Stimulated activated CD4-positive, alpha-beta T cell treated with anti-CD3 and anti-CD28 coated beads, Interleukin-4, amount 100 ng/mL, for 1 hour (primary cell): ENCODE measurements at places on chromosomes 12 and 14.

- DNase-seq = no peak
Observed at GRCh38 chr12:65778258-65779090, 45.8 kb upstream of the HMGA2 start.

DNA sequence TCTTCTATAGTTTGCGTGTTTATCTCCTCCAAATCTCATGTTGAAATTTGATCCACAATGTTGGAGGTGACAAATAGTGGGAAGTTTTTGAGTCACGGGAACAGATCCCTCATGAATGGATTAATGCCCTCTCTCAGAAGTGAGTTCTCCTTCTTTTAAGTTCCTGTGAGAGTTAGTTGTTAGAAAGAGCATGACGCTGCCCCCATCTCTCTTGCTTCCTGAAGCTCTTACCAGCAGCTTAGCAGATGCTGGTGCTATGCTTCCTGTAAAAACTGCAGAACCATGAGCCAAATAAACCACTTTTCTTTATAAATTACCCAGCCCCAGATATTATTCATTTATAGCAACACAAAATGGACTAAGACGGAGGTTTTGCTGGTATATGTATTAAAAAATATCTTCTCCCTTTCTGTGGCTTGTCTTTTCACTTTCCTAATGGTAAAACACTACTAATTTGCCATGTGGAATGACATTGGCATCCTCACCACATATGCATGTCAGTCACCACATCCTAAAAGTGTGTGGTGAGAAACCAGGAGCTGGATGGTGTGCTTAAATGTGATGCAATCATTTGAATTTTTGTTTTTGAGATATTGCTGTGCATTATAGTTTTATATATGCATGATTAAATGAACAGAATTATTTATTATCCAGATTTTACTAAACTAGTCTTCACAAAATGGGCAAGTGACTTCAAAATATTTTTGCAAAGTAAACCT is 449.3 kb downstream of the ADAMTS20 start:
- DNase-seq = no peak

GRCh38 chr12:117874842-117875434 is 93.9 kb downstream of the KSR2 start:
- peak; percentile 70 for DNase-seq

DNA sequence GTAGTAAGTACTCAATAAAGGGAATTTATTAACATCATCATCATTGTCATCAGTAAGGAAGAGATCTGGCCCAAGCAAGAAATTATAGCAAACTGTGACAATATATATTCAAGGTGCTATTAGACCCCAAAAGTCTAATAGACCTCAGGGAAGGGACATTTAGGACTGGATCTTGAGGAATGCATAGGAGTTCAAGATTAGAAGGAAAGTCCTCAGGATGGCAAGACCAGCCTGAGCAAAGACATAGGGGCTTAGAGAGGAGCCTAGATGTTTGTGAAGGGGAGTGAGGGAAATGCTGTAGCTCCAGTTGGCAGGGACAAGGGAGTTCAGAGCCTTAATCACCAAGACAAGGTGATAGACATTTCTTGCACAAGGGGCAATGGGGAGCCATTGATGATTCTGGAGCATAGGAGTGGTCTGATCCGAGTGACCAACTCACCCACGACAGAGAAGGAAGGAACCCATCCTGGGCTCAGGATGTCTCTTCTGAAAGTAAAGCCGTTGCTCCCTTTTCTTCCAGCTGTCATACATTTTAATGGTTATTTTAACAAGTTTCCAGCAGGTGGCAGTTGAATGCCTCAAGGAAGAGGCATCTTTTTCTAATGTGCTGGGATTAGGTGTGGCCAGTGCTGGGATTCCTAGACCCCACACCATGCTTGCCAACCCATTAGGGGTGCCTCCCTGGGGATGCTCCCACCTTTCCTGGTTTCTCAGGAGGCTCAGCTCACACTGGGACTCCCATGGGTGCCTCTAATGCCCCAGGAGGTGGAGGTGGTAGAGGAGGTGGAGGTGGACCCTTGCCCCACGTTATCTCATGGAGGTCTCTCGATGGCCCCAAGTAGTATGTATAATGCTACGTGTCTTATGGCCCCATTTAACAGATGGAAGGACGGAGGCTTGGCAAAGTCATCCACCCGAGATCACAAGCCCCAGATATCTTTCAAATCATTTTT is 37.8 kb downstream of the PHETA1 start:
- no peak for DNase-seq

GRCh38 chr14:47744155-47744554 is 68.8 kb upstream of the MDGA2 start:
- no peak for DNase-seq

GRCh38 chr14:51929166-51929565 is 60.2 kb upstream of the RTRAF start:
- DNase-seq = no peak

DNA sequence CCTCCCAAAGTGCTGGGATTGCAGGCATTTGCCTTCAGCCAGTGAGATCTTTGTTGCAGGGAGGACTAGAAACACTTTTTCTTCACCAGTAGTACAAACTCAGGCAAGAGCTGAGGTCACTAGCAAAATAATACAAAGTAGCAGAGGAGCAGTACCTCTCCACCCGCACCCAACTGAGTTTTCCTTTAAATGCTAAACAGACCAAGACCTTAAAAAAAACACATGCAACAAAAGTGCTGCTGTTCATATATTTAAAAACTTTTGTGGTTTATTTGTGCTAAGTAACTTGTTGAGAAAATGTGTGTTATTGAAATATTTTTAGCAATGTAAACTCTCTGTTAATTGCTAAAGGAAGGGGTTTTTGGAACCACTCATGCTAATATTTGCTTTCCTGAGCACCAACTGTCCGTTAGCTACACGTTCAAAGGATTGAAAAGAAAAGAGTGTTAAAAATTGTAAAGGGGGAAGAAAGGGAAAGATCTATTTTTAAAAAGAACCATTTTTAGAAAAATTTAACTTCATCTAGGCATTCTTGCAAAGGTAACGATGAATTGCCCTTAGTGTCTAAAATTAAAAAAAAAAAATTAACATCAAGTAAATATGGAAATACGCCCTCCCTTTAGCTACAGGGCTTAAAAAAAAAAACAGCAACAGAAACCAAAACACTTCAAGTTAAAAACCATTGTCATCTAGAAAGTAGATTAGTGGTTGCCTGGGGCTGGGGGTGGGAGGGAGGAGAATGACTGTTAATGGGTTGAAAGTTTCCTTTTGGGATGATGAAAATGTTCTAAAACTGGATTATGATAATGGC is 114.0 kb upstream of the KRAS start:
- DNase-seq = peak; percentile 50

DNA sequence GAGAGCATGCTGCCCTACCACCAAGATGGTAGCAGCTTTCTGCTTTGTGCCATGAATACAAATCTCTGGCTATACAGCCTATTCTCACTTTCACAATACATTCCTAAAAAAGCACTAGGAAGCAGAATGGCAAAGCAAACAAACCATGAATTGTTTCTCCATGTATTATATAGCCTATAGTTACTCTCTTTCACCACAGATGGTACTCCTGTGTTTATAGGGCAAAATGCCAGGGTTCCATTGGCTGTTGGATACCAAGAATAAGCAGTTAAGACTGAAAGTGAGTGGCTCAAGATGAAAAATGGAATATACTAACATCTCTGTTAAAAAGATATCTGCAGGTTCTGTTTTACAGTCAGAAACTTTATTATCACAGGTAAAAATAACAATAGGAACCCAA is 11.1 kb downstream of the ARF3 start:
- DNase-seq = no peak

GRCh38 chr12:9273276-9273675 is 65.1 kb upstream of the PZP start:
- DNase-seq = no peak

GRCh38 chr14:74301594-74302151 is 1.1 kb downstream of the ABCD4 start:
- no peak for DNase-seq

GRCh38 chr14:69153873-69154270 is 953 bp upstream of the DCAF5 start:
- no peak for DNase-seq

- no peak for DNase-seq
Observed at GRCh38 chr12:83132360-83132759, 445.7 kb downstream of the TMTC2 start.

DNA sequence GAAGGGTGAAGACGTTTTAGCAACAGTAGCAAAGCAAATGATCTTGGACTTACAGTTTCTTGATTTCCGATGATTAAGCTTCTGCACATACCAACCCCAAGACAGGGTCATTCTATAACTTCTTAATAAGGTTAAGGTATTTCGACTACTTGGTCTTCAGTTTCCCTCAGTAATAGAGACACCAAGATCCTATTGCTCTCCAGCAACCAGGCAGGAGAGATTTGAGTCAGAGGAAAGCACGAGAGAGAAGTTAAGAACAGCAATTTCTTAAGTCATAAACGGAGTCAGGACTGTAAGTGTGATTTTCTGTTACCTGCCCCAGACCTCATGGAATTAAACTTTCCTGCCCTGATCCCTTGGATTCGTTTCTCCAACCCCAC is 215.6 kb downstream of the TTC8 start:
- DNase-seq = no peak

- DNase-seq = no peak
Observed at GRCh38 chr14:81681541-81681940, 147.9 kb upstream of the SEL1L start.

DNA sequence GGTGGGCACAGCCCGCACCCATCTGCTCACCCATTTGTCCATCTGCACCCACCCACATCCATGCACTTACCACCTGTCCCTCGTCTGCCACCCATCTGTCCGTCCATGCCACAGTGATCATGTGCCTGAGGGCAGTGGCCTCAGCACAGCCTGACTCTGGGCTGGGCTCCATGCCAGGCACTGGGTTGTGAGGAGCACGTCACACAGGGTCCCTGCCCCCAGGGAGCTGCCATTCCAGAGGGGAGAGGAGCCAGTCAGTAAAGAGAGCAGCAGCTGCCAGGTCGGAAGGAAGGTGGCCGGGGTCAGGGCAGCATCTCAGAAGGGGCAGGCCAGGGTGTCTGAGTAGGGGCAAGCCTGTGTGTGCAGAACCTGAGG is 43.6 kb downstream of the FBRSL1 start:
- no peak for DNase-seq

GRCh38 chr12:29902043-29902442 is 118.3 kb upstream of the TMTC1 start:
- no peak for DNase-seq

DNA sequence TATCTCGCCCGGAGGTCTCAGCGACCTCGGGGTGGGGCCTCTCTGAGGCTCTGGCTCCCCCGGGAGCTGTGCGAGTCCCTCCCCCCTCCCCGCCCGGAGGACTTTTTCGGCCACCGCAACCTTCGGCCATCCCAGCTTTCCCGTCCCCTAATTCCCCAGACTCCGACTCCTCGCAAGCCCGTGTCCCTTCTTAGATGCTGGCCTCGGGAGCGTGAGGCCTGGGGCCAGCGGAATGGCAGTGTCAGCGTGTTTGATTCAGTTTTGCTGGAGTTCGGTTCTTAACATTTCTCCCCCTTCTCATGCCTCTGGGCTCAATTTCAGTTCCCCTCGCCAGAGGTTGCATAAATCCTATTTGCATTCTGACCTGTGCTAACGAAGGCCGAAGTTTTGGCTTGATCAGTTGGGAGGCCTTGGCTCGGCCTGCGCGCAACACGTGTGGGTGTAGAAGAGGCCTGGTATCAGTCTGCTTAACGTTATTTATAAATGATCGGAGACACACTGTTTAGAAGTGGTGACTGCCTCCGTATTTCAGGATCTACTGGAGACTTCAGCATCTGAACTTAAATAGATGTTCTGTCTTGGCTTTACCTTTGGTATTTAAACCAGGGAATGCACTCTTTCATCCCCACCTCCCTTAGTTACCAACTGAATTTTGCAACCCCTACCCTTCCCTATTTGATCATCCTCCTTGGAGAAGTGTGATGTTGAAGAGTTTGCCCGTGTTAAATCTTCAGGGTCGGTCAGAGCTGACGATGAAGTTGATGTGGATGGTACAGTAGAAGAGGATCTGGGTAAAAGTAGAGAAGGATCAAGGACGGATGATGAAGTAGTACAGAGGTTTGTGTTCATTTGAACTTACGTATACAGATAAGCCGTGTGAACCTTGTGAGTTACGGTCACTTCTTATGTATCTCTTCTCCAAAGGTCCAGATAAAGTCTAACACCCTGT is 851 bp downstream of the HSP90B1 start:
- DNase-seq = peak; percentile 28

DNA sequence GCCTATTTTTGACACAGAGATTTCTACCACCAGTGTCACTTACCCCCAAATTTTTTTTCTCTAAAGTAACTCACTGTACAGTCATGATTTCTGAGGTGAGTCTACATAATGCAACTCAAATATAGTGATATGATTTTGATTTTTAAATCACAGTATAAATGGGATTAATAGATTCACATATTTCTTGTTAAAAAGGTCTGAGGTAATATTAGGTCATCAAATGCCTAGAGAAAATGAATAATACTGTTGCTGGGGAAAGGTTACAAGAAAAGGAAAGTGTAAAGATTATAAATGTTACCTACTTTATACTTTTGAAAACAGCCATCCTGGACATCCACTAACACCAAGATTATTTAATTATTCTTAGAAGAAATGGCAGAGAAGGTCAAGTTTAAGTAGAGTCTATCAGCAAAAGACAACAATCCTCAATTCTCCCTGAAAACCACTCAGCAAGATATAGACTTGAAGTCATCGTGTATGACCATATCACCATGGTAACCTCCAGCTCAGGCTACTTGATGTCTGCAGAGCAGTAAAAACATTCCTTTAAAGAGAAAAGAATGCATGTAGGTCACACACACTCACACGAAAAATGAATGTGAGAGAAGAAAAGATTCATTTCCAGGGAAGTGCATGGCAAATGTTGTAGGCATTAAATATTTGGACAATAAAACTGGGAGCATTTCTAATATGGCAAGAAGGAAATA is 58.7 kb downstream of the CCDC59 start:
- DNase-seq = no peak

GRCh38 chr12:52454411-52455201 is 2.7 kb upstream of the KRT6B start:
- no peak for DNase-seq

- no peak for DNase-seq
Observed at GRCh38 chr12:111216387-111217159, 152.3 kb downstream of the PHETA1 start.

GRCh38 chr14:75260025-75260763 is 18.4 kb upstream of the FOS start:
- no peak for DNase-seq

- no peak for DNase-seq
Observed at GRCh38 chr12:90355711-90356355, 599.1 kb downstream of the CCER1 start.

GRCh38 chr12:92552412-92553108 is 150.2 kb upstream of the PLEKHG7 start:
- no peak for DNase-seq

- DNase-seq = peak; percentile 6
Observed at GRCh38 chr14:69090187-69090789, 62.6 kb downstream of the DCAF5 start.

DNA sequence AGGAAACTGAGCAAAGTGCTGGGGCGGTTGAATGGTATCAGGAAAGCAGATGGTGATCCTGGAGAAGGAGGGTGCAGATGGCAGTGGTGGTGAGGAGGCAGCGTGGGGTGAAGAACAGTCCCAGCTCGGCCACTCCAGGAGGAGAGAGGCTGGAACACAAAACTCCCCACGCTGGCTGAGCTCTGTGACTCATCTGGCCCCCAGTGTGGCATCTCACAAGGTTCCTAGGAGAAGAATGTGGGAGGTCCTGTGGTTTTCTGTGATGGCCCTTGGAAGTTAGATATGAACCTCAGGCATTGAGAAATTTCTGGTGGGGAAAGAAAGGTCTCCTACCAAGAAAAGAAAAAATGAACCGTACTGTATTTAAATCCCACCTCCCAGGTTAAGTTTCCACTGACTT is 8.0 kb upstream of the NRXN3 start:
- DNase-seq = no peak
